ENCODE measurements at places on chromosomes 13 and 19. TPM values are rescaled to one million over a fixed set of nuclear protein-coding genes. Genes with fewer than 3 reads are reported as not detected.
A peak's percentile ranks its signal among the peaks of the same experiment; 100 is the strongest.

- peak; percentile 85 for DNase-seq
- H3K4me3 ChIP-seq, result peak overlapping the region; percentile 11
- peaks cover 2% of the 10 kb centered on the region for H3K4me1 ChIP-seq
These were observed 14.2 kb upstream of the LATS2 start for GRCh38 chr13:21075379-21076249.

GRCh38 chr13:77544355-77544754 lies 8.8 kb downstream of the SCEL start:
- peak; percentile 63 for DNase-seq
- H3K4me3 ChIP-seq, result no peak overlapping the region
- H3K27me3 ChIP-seq, result no peaks in the 10 kb centered on the region
- no peaks in the 10 kb centered on the region for H3K36me3 ChIP-seq
- H3K4me1 ChIP-seq, result no peaks in the 10 kb centered on the region

GRCh38 chr19:13831537-13832467 lies 36.6 kb downstream of the ZSWIM4 start:
- H3K4me3 ChIP-seq, result no peak overlapping the region
- peak; percentile 82 for DNase-seq
- peaks cover 4% of the 10 kb centered on the region for H3K36me3 ChIP-seq
- no peak overlapping the region for H3K27ac ChIP-seq

DNA sequence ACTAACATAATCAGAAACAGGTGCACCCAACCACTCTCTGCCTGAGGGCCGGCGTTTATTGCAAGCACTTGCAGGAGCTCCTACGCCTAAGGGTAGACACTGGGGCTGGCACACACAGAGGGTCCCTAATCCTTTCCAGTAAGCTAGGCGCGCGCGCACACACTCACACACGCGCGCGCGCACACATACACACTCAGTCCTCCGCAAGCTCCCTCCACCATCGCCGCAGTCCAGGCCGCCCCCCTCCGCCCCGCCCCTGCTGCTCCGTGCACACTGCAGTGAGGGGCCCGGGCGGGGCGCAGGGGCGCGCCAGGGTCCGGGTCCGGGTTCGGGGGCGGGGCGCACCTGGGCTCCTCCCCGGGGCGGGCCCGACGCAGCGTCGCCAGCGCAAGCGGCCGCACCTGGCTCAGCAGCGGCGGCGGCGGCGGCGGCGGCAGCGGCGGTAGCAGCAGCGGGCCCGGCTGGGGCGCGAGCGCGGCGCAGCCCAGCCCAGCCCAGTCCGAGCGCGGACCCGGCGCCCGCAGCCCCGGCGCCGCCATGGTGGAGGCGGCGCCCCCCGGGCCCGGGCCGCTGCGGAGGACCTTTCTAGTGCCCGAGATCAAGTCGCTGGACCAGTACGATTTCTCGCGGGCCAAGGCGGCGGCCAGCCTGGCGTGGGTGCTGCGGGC lies at the start of gene CAMSAP3:
Gene CAMSAP3 (plus strand): TSS at position 398 of the 668 bp plus-strand sequence. CDS start 140 bp downstream, at position 538.
- H3K4me3 ChIP-seq, result peak within 1 kb of the TSS; percentile 47
- DNase-seq, result no peak
- H3K4me1 ChIP-seq, result no peaks in the 10 kb centered on the region
- no peaks in the 10 kb centered on the region for H3K36me3 ChIP-seq
- H3K27ac ChIP-seq, result no peak within 1 kb of the TSS

DNA sequence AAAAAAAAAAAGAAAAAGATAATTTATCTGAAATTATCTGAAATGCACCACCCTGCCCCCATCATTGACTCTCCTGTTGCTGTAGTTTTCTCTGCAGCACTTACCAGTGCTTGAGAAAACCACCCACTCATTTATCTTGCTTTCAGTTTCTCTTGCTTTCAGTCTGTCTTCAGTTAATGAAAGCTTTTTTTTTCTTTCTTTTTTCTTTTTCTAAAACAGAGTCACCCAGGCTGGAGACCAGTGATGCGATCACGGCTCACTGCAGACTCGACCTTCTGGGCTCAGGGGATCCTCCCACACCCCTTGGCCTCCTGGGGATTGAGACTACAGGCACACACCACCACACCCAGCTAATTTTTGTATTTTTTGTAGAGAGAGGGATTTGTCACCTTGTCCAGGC lies 4.3 kb upstream of the ACP5 start:
- H3K27ac ChIP-seq, result no peak overlapping the region

DNA sequence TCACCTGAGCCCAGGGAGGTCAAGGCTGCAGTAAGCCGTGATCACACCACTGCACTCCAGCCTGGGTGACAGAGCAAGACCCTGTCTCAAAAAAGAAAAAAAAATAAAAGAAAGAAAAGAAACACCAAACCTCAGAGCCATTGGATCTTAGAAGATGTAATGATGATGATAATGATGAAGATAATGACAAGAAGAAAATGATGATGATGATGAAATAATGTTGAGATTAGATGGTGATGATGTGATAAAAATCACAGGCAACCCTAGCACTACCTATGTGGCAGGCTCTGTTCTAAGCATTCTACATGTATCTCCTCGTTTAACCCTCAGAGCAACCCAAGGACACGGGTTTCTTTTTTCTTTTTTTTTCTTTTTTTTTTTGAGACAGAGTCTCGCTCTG lies 20.1 kb upstream of the HNRNPUL1 start:
- no peak overlapping the region for H3K27ac ChIP-seq
- H3K27me3 ChIP-seq, result no peaks in the 10 kb centered on the region
- no peak for DNase-seq
- peaks cover 10% of the 10 kb centered on the region for H3K36me3 ChIP-seq
- H3K4me1 ChIP-seq, result no peaks in the 10 kb centered on the region
- no peak overlapping the region for H3K4me3 ChIP-seq

GRCh38 chr13:75307370-75307949 lies 174.5 kb downstream of the TBC1D4 start:
- no peaks in the 10 kb centered on the region for H3K36me3 ChIP-seq
- no peak for DNase-seq
- no peaks in the 10 kb centered on the region for H3K4me1 ChIP-seq
- H3K27ac ChIP-seq, result no peak overlapping the region
- no peaks in the 10 kb centered on the region for H3K27me3 ChIP-seq

- no peak for DNase-seq
- H3K4me1 ChIP-seq, result no peaks in the 10 kb centered on the region
- H3K36me3 ChIP-seq, result no peaks in the 10 kb centered on the region
- no peaks in the 10 kb centered on the region for H3K27me3 ChIP-seq
- H3K27ac ChIP-seq, result no peak overlapping the region
These were observed 276.4 kb downstream of the KLF5 start for GRCh38 chr13:73335210-73335609.

DNA sequence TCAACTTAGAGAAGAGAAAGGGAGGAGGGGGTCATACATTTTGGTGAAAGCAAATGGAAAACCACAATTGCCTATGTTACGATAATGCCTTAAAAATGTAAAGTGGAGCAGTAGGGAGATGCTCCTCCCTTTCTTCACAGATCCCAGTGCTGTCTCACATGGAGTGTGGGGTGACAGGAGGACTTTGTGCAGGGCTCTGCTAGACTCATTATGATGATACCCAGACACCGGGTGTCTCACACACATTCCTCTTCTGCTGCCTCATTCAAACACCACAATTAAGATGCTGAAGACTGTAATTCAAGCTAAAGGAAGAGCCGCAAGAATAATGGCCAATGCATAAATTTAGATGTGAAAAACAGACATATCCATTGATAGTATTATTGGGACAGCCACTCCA lies 150.6 kb downstream of the LHFPL6 start:
- H3K4me1 ChIP-seq, result peaks cover 5% of the 10 kb centered on the region
- H3K27me3 ChIP-seq, result no peaks in the 10 kb centered on the region
- no peak for DNase-seq

DNA sequence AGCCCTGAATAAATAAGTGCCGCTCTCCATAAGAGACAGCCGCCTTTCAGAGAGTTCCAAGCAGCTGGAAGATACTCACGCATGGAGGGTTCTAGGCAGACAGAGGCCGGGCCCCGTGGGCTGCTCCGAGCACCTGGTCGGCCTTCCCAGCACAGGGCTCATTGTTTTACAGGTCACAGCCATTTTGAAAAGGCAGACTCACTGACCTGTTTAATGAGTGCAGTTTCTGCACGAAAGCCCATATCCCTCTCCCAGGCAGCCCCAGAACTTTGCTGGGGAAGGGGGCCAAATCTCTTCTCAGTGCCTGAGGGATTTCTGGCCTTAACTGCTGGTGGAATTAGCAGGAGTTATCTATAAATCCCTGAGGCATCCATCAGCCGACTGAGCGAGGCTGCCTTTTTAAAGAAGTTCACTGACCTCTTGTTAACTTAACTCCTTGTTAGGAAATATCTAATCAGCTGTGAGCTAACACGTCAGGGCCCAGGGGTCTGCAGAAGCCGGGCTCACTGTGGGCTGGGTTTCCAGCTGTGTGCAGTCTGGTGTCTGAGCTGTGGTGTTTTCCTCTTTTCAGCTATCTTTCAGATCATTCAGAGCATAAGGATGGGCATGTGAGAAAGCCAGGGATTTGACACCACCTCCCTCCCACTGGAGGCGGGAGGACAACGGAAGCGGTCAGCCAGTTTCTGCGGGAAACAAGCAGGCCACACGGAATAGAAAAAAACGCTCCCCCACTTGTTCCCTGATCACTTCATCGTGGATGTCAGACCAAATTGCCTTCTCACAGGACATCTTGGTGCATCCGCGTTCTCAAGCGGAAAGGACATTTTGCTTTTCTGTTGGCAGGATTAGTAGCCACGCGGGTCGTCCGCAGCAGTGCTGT lies 23.3 kb downstream of the SERP2 start:
- peak; percentile 66 for DNase-seq
- no peak overlapping the region for H3K27ac ChIP-seq
- H3K4me1 ChIP-seq, result no peaks in the 10 kb centered on the region
- H3K27me3 ChIP-seq, result no peaks in the 10 kb centered on the region
- no peak overlapping the region for H3K4me3 ChIP-seq

GRCh38 chr13:101307181-101307701 lies 109.1 kb downstream of the NALCN start:
- no peaks in the 10 kb centered on the region for H3K27me3 ChIP-seq
- no peak overlapping the region for H3K4me3 ChIP-seq
- H3K4me1 ChIP-seq, result peaks cover 2% of the 10 kb centered on the region
- no peaks in the 10 kb centered on the region for H3K36me3 ChIP-seq
- DNase-seq, result peak; percentile 53

DNA sequence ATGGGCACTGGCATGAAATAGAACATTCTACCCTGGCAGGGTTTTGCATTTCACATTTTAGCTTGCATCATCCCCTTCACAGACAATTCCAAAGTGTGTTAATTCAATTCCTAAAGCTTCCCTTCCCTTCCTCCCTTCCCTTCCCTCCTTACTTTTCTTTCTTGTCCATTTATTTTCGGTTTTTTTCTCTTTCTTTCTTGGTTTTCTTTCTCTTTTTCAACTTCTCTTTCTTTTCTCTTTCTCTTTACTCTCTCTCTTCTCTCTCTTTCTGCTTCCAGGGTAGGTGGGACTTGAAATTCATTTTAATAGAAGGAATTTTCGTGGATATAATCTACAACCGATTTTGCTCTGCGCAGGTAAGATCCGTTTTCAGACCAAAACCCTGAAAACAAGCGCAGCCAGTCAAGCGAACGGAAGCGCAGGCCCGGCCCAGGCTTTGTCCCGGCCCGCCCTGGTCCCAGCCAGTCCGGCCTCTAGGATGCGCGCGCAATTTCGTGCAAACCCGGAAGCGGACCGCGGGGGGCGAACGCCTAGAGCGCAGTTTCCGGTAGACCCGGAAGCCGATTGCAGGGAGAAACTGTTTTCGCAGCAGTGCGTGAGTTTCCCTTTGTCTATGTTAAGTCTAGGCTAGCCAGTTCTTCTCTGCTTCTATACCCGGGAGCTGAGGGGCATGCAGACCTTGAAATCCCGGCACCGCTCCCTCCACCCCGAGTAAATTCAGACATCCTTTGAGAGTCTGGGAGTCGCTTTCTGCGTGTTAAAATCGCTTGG lies at the start of gene ZNF528:
Gene ZNF528 (plus strand): TSS at position 540 of the 771 bp plus-strand sequence. CDS start 4,165 bp downstream, outside the sequence.
- peak; percentile 98 for DNase-seq
- no peaks in the 10 kb centered on the region for H3K27me3 ChIP-seq
- no peaks in the 10 kb centered on the region for H3K4me1 ChIP-seq
- no peak within 1 kb of the TSS for H3K27ac ChIP-seq

- no peaks in the 10 kb centered on the region for H3K27me3 ChIP-seq
- no peak overlapping the region for H3K27ac ChIP-seq
- no peaks in the 10 kb centered on the region for H3K4me1 ChIP-seq
- no peaks in the 10 kb centered on the region for H3K36me3 ChIP-seq
These were observed 667 bp upstream of the MBNL2 start for GRCh38 chr13:97221466-97221865.

DNA sequence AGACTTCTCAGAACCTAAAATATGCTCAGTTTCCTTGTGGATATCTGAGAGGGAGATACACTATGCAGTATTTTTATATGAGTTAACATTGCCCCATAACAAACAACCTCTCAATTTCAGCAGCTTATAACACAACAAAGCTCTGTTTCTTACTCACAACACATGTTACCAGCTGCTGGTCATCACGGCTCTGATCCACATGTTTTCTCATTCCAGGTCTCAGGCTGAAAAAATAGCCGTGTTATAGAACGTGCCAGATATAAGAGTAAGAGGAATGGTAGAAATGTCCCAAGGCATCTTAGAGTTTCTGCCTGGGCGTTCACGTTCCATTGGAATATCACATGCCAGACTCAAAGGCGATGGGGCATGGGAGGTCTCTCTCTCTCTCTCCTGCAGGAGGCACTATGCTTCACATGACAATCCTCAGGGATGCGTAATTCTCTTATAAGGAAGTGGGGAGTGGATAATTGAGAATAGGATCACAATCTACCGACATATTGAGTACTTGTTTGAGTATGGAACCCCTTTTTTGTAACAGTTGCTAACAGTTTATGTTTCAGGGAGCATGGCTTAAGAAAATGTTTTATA lies 246.6 kb downstream of the NHLRC3 start:
- no peaks in the 10 kb centered on the region for H3K27me3 ChIP-seq
- no peaks in the 10 kb centered on the region for H3K4me1 ChIP-seq
- no peak for DNase-seq
- H3K4me3 ChIP-seq, result no peak overlapping the region
- H3K36me3 ChIP-seq, result no peaks in the 10 kb centered on the region

- no peak overlapping the region for H3K27ac ChIP-seq
- peaks cover 7% of the 10 kb centered on the region for H3K4me1 ChIP-seq
- H3K36me3 ChIP-seq, result no peaks in the 10 kb centered on the region
- no peak for DNase-seq
- no peaks in the 10 kb centered on the region for H3K27me3 ChIP-seq
- H3K4me3 ChIP-seq, result no peak overlapping the region
These were observed 1.1 kb upstream of the AKAP11 start for GRCh38 chr13:42270857-42271215.

DNA sequence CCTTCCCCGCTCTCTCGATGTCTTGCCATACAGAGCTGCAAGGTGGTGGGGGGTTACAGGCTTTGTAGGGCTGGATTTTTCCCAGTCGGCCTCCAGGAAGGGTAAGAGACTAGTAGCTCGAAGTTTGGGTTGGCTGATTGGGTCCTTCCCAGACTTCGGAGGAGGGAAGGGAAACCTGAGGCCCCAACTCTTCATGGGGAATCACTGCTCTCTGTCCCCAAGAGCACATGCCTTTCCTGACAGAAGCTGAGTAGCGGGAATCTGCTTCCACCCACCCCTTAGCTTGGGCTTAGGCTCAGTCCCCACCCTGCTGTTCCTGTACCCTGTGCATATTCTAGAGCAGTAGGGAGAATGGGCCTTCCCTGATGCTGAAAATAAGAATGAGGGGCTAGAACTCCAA lies 39.7 kb downstream of the PPP2R1A start:
- H3K4me1 ChIP-seq, result no peaks in the 10 kb centered on the region
- no peaks in the 10 kb centered on the region for H3K27me3 ChIP-seq
- peaks cover 2% of the 10 kb centered on the region for H3K36me3 ChIP-seq
- no peak overlapping the region for H3K27ac ChIP-seq
- DNase-seq, result no peak
- no peak overlapping the region for H3K4me3 ChIP-seq

Gene DENND1C
- total RNA-seq, result 7.6 TPM

Gene RETN
- total RNA-seq, result not detected

Gene CD22
- 2.9 TPM for total RNA-seq

Gene SLC6A16
- 4.6 TPM for total RNA-seq

Gene ZNF439
- 13.3 TPM for total RNA-seq

Gene ZNF112
- 8.0 TPM for total RNA-seq

Gene ZNF835
- 2.8 TPM for total RNA-seq

Gene WDR62
- 1.3 TPM for total RNA-seq

Gene SLC5A5
- not detected for total RNA-seq

Gene CAPN12
- total RNA-seq, result 2.8 TPM

Gene APOC1
- 14.8 TPM for total RNA-seq

Gene SPPL2B
- 49.1 TPM for total RNA-seq
